Activated gamma-delta T cell treated with Interleukin-2 at 50 U/mL for 16 hours (primary cell): ENCODE measurements at places on chromosomes 11 and 22.

DNA sequence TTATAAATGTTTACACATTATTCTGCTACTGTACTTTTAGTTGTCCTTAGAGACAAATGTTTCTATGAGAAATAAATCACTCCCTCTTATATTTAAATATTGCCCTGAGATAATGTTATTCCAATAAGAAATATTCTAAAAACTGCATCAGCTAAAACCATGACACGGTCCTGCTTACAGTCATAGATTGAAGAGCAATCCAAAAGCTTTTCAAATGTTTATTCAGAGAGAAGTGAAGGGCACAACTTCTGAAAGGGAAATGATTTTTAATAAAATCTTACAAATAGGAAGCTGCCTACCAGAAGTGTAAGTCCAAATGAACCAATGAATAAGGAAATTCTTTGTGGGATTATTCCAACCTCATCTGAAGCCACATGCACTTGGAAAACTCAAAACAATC lies 49.2 kb downstream of the STK33 start:
- no peak for DNase-seq

- DNase-seq, result no peak
These were observed 10.1 kb downstream of the DGCR8 start for GRCh38 chr22:20089977-20090729.

GRCh38 chr11:95466416-95466815 lies 235.4 kb upstream of the SESN3 start:
- no peak for DNase-seq

DNA sequence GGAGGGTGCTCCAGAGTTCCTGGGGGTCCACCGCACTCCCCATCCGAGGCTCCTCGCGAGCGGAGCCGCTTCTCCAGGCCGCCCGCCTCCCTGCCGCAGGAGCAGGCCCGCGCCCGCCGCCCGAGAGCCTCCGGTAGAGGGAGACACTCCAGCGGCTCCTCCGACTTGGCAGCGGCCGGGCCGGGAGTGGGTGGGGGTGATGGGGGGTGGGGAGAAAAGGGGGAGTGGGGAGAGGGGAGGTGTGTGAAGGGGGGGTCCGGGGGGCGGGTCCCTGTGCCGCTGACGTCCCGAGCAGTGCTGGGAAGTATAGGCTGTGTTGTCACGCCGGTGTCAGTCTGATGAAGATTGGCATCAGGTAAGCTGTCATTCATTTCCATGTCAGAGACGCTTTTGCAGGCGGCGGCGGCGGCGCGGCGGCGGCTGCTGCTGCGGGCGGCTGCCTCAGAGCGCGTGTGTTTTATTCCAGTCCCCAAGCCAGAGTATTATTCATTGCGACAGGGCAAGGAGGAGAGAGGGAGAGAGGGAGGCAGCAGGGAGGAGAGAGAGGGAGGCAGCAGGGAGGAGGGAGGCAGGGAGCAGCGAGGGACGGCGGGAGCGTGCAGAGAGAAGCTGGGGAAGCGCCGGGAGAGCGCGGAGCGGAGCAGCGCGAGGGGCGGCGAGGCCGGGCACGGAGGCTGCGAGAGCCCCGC lies at the start of gene PKNOX2:
Gene PKNOX2, plus strand, starts transcription at position 330 of the 689 bp plus-strand sequence. CDS start 186,555 bp downstream, outside the sequence.
- DNase-seq, result peak; percentile 39

DNA sequence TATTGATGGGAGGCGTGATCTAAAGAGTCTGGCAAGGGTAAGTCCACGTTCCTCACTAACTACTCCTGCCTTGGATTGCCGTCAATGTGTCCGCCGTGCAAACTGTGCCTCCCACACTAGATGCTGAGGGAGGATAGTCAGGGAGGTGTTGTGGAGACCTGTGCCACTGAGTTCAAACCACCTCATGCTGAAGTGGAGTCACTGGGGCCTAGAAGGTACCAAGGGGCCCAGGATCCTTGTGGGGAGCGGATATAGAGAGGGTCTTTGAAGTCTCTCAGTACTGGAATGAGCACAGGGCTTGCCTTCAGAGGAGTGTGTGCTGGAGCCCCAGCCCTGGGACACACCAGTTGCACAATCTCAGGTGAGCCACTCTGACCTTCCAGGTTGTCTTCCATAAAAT lies 27.1 kb upstream of the TMPRSS4 start:
- no peak for DNase-seq
